Activated naive CD8-positive, alpha-beta T cell treated with anti-CD3 and anti-CD28 coated beads, Interleukin-2, amount 10 ng/mL, durations not matched to agents 7 days and 5 days (primary cell): ENCODE measurements at places on chromosomes 11 and 22. TPM values are rescaled to one million over a fixed set of nuclear protein-coding genes. Genes with fewer than 3 reads are reported as not detected.

P2RY2 gene
- not detected for total RNA-seq

MB gene
- not detected for total RNA-seq

TTC17 gene
- 89.6 TPM for total RNA-seq

KBTBD3 gene
- total RNA-seq = 13.4 TPM

RAB3IL1 gene
- 1.6 TPM for total RNA-seq

ZNF214 gene
- total RNA-seq = not detected

CCDC73 gene
- total RNA-seq = not detected

ZNF70 gene
- total RNA-seq = 4.1 TPM

KREMEN1 gene
- 0.19 TPM for total RNA-seq

KIF18A gene
- 21.4 TPM for total RNA-seq

MGAT3 gene
- total RNA-seq = 7.2 TPM

APOA5 gene
- not detected for total RNA-seq

ACER3 gene
- total RNA-seq = 13.2 TPM

MED17 gene
- 44.8 TPM for total RNA-seq

ASPHD2 gene
- 9.0 TPM for total RNA-seq

SEPTIN3 gene
- 0.42 TPM for total RNA-seq

VSIG2 gene
- total RNA-seq = not detected

SPON1 gene
- 3.8 TPM for total RNA-seq

MUC6 gene
- not detected for total RNA-seq
